ENCODE measurements at places on chromosomes 1 and 21.

- DNase-seq = no peak
Measured at GRCh38 chr1:61426254-61426653, 298.7 kb downstream of the TM2D1 start.

DNA sequence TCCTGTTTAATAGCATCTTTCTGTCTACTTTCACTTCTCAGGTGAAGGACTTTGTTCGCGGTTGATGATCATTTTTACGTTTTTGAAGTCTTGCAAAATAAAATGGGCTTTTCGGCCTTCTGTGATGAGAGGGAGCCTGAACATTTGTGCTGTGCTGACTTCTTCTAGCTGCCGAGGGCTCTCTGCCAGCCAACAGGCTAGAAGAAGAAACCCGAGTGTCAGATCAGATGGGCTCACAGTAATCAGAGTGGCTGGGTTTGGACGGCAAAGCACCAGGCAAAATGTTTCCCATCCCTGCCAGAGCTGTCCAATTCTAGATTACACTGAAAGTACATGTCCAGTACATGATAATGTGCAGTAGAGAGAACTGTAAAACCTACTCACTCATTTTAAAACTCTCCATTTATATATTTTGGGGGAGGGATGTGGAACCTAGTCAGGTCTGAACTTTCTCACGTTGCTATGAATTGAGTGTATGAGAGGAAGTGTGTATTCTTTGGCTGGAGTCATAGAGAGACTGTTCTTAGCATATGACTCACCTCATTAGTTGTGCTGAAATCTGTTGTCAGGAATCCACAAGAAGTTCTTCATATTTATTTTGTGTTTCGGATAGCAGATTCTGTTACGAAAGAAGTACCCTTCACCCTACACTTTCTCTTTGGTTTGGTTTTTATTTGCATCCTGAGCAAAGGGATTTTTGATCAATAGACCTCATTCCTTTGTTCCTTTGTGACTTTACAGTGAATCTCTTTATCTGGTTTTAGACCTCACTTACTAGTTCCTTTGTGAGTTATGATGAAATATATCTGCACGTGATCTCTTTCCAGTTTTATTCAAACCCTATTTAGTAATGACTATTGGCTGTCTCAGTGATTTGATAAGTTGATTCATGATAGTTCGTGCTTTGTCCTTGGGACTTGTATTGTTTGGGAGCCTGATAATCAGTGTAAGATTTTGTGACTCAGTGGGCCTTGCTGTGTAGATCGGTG, 4.8 kb downstream of the ATP1A1 start:
- DNase-seq = peak; percentile 79

DNA sequence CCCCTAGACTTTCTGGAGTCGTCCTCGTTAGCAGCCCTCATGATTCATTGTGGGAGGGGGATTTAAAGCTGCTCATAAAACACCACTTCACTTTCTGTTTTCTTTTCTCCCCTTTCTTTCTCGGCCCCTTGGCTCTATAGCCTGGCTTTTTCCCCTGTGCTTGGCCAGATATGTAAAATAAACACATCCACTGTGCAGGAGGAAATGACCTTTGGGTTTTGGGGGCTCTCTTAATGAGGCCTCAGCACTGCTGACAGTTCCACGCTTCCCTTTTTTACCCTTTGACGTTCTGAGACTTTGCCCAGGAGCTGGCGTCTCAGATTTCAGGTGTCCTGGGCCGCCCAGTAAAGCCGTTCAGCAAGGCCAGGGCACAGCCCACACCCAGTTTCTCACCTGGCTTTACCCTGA, 65.7 kb downstream of the RUNX3 start:
- no peak for DNase-seq

GRCh38 chr1:201295861-201296260, 12.6 kb downstream of the PKP1 start:
- peak; percentile 27 for DNase-seq

DNA sequence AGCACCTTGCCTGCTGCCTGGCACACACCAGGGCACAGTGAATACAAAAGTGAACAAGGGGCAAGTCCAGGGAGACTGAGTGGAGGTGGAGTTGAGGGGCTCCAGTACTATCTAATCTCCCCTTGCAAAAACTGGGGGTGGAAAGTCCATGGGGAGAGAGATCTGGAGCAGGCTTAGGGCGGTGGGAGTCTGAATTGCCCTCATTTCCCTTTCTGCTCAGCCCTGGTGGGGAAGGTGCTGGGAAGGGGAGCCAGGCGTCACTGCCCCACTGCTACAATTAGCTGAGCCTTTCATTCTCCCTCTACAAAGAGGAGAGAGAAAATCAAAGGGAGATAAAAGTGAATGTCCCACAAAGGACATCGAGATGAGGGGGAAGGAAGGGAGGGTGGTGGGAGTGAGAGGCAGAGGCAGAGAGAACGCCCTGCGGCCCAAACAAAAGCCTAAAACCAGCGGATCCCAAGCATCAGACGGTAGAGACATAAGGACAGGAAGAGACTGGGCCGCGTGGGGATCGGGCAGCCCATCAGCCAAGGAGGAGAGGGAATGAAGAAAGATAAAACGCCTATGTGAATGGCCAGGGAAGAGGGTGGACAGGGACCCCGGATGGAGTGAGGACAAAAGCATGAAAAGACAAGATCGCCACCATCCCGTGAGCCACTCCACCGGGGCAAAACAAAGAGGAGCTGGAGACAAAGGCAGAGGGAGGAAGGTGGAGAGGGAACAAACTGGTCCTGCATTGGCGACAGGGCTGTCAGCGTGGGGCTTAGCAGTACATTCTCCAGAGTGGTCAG, 46.8 kb upstream of the SOX13 start:
- no peak for DNase-seq
